ENCODE measurements at places on chromosomes 4 and X.

DNA sequence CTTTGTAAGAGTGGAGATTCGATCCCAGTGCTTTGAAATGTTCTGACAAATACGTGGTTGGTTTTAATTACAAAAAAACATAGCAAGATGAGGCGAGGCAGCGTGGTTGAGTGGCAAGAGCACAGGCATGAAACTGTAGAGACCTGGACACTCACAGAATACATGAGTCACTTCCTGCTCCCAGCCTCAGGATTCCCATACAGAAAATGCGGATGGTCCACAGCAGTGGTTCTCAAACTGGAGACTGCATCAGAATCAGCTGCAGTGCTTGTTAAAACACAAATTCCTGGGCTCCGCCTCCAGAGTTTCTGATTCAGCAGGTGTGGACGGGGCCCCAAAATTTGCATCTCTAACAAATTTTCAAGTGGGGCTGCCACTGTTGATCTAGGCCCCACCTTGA lies 10.1 kb downstream of the OTOP1 start:
- no peak for DNase-seq

DNA sequence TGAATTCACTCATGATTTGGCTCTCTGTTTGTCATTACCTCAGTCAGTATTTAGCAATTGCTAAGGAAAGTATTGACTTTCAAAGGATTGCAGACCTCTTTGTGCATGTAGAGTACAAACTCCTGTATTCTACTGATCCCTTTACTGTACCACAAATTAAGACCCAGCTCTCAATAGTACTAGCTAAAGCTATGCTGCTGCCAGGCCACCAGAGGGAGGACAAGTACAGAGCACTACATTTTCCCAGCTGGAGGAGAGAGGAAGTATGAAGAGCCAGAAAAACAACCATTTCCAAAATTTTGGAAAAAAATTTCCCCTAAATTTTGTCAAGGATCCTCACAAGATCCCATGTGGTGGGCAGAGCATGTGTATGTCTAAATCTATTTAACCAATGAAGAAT lies 175.0 kb upstream of the MTMR8 start:
- no peak for DNase-seq

DNA sequence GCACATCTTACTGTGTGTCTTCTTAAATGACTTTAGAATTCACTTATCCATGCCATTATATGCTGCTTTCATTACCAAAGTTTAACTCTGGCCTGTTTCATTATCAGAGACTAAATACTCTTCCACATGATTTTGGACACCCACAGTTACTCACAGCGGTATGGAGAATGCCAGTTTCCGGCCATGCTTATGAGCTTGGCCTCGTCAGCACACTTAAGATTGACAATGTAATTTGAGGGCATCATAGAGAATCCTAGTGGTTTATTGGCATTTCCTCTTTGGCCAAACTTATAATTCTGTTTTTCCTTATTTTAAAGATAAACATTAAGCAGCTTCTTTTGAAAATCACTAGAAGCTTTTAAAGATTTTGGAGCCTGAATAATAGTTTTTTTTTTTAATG lies 104.5 kb downstream of the IRF2 start:
- DNase-seq: no peak

GRCh38 chrX:6738518-6739470 lies 203.9 kb upstream of the VCX3A start:
- no peak for DNase-seq

- DNase-seq: no peak
Measured at GRCh38 chrX:119150163-119151050, 22.8 kb upstream of the KIAA1210 start.

- DNase-seq: no peak
Measured at GRCh38 chrX:124665621-124666400, 319.4 kb downstream of the SH2D1A start.

DNA sequence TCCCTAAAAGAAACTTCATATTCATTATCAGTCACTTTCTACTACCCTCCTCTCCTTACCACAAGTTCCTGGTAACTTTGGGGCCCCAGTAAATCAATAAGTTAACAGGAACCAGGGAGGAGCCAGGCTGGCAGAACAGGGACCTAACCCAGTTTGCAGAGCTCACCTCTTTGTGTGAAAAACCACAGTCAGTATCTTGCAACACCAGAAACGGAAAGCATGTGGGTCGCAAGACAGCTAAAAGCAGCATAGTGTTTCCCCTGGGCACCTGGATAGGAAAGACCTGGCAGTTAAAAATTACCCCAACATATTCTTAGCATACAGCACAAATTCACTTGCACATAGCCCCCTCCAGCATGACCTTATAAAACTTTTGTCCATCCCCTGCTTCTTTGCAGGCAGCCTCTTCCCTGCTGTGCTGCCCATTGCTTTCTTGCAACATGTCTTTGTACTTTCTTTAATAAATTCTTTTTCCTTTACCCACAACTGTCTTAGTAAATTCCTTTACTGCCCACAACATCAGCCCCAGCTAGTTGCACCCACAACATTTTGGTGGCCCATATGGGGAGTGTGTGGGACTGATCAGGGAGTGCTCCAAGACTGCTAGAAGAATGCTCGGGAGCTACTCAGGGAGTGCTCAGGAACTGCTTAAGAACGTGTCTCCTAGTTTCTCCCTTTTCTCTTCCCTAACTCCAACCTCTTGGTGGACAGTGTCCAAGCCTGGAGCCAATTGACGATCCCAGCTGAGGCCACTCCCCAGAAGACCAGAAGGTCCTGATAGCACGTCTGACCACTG lies 83.4 kb downstream of the MSN start:
- no peak for DNase-seq

DNA sequence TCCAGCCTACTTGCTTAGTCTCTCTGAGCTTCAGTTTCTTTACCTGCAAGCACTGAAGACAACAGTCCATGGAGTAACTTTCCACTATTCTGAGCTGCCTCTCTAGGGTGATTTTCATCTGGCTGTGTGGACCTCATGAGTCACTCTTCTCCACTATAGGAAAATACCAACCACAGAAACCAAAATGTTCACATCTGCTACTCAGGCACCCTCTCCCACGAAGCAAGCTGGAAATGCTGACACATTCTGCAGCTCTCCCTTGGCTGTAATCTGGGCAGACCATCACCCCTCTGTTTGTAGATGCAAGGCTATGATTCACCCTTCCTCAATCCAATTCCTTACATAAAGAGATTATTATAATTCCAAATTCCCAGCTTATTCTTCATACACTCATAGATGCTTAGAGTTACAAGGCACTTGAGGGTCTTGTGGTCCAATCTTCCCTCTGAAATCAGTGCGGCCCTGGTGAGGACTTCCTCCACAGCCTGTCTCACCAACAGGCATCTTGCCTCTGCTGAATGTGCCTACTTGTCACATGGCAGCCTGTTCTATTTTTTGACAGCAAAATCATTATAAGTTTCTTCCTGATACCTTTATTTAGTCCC lies 97.0 kb upstream of the LNX1 start:
- DNase-seq: peak; percentile 46

GRCh38 chrX:152600853-152601633 lies 36.7 kb upstream of the GABRQ start:
- peak; percentile 45 for DNase-seq

DNA sequence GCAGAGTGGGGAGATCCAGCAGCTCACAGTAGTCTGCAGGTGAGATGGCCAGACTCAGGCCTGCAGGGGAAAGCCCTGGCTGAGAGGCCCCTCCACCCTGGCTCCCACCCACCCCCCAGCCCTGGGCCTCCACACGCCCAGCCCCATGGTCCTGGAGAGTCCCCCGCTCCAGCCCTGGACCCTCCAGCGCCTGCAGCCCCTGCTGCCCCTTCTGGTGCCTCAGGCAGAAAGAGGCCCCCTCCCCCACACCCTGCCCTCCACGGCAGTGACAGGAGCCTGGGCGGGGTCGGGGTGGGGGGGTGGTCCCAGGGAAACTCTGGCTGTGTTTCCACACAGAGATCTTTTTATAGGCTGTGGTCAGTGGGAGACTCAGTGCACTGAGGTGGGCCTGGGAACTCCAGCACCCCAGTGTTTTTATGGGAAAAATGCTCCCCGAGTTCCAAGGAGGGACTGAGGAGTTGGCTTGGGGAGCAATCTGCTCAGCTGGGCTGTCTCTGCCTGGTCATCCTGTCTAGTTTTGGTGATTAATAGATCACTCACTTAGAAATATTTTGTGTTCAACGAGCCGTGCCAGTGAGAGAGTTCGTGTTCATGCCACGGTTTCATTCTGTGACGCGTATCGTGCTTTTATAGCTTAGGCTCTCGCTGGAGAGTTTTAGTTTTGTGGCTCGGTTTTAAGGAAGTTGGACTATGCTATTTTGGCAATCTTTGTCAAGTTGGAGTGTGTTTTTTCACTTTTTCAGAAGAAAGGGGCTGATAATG lies 53.1 kb upstream of the HGFAC start:
- DNase-seq: no peak

GRCh38 chrX:133670383-133670782 lies 255.1 kb upstream of the GPC4 start:
- peak; percentile 1 for DNase-seq

DNA sequence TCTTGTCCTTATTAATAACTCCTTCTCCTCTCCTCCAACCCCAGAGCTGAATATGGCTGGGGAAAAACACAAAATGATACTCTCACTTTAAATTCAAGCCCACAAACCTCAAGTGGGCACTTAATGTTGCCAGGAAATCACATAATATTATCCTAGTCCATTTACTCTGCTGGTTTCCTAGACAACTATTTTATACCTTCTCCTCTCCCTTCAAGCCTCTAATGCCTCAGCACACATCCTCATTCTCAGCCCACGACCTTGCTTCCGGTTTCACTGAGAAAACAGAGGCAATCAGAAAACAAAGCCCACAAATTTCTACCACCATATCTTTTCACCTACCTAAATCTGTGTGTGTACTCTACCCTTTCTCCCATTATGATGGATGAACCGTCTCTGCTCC lies 12.1 kb upstream of the CLCN5 start:
- no peak for DNase-seq

DNA sequence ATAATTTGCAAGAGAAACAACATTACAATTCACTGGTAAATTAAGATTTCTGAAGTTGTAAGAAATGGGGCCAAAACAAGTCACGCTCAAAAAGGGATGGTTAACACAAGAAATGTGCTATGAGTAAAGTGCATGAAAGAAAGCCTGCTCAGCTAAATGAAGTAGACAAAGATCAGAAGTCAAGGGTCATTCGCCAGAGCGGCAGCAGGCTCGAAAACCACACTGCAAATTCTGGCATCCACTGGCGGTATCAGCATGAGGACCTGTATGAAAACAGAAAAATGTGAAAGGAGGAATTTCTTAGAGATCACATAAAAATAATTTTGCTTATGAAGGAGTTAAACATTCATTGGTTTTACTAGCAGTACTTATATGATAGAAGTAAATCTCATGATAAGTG lies 49.6 kb downstream of the FBXL5 start:
- DNase-seq: no peak

GRCh38 chrX:8586953-8587352 lies 122.3 kb downstream of the VCX3B start:
- no peak for DNase-seq

DNA sequence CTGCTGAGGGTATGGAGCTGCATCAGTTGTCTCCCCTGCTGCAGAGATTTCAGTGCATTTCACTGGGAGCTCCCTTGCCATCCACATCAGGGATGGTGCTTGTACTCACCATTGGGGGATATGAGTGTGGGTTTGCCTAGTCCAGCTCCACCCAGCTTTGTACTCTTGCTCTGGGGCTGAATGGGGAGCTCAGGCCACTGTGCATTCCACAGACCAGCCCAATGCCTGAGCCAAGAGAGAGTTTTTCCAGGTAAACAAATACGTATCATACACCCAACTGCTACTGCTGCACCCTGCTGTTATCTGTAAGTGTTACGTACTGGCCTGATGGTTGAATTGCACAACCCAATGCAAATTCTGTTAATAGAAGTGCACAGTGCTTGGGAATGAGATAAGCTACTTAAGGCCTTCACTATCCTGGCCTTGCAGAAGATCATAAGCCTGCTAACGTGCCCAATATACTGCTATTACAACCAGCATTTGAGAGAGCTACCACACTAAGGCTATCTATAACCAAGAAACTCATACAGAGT lies 205.0 kb upstream of the DMD start:
- no peak for DNase-seq

GRCh38 chr4:6199422-6199921 lies 877 bp downstream of the JAKMIP1 start:
- no peak for DNase-seq

DNA sequence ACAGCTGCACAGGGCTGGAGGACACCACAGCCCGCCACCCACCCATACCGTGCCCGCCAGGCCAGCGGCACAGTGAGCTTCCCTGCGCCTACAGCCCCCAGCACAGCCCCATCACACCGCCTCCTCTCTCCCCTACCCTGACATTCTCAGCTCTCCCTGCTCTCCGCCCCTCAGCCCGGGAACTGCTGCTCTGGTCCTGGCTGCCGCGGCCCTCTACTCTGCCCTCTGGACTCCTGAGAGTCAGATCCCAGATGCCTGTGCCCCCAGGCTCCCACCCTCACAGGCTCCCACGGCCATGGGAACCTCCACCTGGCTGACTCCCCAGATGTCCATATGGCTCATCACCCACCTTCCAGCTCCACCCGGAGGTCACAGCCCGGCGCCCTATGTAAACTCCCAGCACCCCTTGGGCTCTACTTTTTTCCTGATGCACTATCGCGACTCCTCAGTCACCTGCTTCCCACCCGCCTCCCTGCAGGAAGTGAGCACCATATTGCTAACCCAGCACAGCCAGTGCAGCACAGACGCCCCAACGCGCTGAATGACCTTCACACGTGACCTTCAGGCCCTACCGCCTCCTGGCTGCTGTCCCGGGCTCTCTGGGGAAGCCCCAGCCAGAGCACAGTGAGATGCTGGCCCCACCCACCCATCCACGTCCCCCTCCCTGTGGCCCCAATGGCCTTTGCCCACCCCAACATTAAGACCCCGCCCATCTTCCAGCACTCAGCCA lies 23.0 kb downstream of the FAM53A start:
- DNase-seq: no peak

GRCh38 chr4:8009097-8009496 lies 69.4 kb upstream of the AFAP1 start:
- DNase-seq: no peak

- DNase-seq: no peak
Measured at GRCh38 chrX:16418650-16419049, 231.3 kb upstream of the S100G start.

- no peak for DNase-seq
Measured at GRCh38 chr4:125115941-125116340, 198.8 kb upstream of the FAT4 start.
